ENCODE measurements at places on chromosomes 13 and 19.

DNA sequence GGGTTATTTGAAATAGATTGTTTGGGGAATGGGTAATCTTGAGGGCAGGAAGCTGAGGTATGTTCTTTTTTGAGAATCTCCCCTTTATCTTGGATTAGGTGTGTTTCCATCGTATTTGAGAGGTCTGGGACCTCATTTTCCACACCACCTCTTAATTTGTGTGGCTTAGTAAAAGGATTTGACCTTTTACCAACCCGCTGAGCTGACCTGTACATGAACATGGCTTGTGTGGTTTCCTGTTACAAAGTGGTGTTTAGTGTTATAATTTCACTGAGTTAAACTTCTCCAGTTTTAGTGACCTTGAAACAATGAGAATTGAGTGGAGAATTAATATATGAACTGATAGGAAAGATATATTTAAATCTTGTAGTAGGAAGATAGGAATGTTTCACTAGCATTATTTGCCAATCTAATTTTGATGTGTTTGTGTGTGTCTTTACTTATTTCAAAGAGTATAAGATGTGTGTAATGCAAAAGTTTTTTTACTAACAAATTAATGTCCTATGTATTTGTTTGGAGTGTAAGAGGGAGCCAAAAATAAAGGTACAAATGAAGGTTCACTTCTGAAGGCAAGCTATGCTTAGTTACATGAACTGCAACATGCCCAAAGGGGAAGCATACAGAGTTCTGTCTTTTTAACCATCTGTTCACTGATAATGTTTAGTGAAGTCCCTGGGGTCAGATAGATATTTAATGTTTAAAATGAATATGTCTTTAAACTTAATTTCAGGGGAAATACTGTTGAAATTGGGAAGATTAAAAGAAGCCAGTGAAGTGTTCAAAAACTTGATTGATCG is 17.1 kb downstream of the NAA16 start:
- H3K27ac ChIP-seq = no peak overlapping the region
- H3K36me3 ChIP-seq = peaks cover 16% of the 10 kb centered on the region
- no peak for DNase-seq
- H3K27me3 ChIP-seq = no peaks in the 10 kb centered on the region

GRCh38 chr13:31747291-31747690 is 8.0 kb downstream of the RXFP2 start:
- H3K4me1 ChIP-seq = no peaks in the 10 kb centered on the region
- H3K4me3 ChIP-seq = no peak overlapping the region
- no peak for DNase-seq
- 0 out of 2 replicates have a peak, but pooled peaks cover 3% of the 10 kb centered on the region for H3K27me3 ChIP-seq
- no peak overlapping the region for H3K27ac ChIP-seq
- H3K36me3 ChIP-seq = no peaks in the 10 kb centered on the region

- H3K27me3 ChIP-seq = no peaks in the 10 kb centered on the region
- DNase-seq = no peak
- peaks cover 17% of the 10 kb centered on the region for H3K4me1 ChIP-seq
- H3K27ac ChIP-seq = no peak overlapping the region
- H3K36me3 ChIP-seq = no peaks in the 10 kb centered on the region
Measured at GRCh38 chr19:1068009-1069001, 1.3 kb downstream of the ARHGAP45 start.

DNA sequence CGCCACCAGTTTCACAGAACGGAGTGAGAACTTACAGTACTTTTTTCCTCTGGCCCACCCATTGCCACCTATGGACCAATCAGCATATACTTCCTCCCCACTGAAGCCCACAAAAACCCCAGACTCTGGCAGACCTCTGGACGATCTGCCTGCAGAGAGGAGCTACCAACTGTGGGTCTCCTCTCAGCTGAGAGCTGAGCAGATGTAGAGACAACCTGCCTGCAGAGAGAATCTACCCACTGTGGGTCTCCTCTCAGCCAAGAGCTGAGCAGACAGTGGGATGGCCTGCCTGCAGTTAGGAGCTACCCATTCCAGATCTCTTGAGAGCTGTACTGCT is 69.7 kb downstream of the PIBF1 start:
- no peaks in the 10 kb centered on the region for H3K36me3 ChIP-seq
- no peaks in the 10 kb centered on the region for H3K4me1 ChIP-seq
- H3K4me3 ChIP-seq = no peak overlapping the region
- H3K27me3 ChIP-seq = no peaks in the 10 kb centered on the region
- no peak for DNase-seq

- no peak overlapping the region for H3K4me3 ChIP-seq
- no peaks in the 10 kb centered on the region for H3K36me3 ChIP-seq
- no peak for DNase-seq
- H3K27me3 ChIP-seq = no peaks in the 10 kb centered on the region
Measured at GRCh38 chr13:45040622-45041021, 51.3 kb downstream of the GPALPP1 start.

DNA sequence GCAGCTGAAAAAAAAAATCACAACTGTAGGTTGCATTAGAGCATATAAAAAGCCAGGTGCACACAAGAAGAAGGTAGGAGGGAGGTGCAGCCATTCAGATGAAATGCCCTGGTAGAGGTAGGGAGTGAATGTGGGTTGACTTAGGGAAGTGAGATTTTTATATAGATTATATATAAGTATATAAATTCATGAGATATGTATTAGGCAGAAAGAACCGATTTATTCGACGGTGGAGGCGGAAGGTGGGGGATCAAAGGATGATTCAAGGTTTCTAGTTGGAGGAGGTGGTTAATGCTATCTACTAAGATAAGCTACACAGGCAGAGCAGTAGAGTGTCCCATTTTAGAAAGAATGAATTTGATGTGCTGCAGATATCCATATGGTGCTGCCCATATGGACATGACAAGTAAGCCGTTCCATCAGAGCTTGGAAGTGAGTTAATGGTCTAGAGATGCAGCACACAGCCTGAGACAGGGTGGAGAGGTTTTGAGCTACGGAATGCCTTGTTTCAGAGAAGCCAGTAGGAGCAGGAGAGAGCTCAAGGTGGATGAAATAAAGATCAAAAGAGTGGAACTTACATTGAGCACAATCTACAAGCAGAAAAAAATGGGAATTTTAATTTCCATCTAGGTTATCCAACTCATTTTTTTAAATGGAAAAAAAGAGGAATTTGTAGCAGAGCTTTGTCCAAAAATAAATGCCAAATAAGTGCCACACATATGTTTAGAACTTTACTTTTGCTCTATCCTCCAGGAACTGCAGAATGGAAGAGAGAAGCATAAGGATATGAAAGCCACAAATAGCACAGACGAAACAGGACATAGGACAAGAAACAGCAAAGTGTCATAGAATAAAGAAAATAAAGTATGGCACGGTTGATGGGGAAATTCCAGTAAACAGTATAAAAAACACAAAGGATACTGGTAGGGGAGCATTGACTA is 177.3 kb downstream of the PCDH9 start:
- no peaks in the 10 kb centered on the region for H3K27me3 ChIP-seq
- H3K4me3 ChIP-seq = no peak overlapping the region
